ENCODE measurements at places on chromosomes 1 and 21.

- DNase-seq = no peak
These were observed 772.3 kb upstream of the CXADR start for GRCh38 chr21:16740511-16740910.

DNA sequence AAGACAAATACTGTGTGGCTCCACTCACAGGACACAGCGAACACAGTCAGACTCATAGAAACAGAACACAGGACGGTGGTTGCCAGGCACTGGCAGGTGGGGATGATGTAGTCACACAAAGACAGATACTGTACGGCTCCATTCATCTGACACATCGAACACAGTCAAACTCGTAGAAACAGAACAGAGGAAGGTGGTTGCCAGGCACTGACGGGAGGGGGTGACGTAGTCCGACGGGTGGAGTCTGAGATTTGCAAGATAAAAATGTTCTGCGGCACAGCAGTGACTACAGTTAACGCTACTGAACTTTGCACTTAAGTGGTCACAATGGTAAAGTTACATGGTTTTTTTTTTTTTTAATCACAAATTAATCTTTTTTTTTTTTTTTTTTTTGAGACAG lies 18.7 kb downstream of the C21orf58 start:
- DNase-seq = no peak

- no peak for DNase-seq
These were observed 33.2 kb downstream of the RCSD1 start for GRCh38 chr1:167663002-167663772.

- no peak for DNase-seq
These were observed 13.9 kb upstream of the MAP3K21 start for GRCh38 chr1:233313434-233314155.

GRCh38 chr1:230753586-230754251 lies 6.5 kb downstream of the CAPN9 start:
- DNase-seq = peak; percentile 13

DNA sequence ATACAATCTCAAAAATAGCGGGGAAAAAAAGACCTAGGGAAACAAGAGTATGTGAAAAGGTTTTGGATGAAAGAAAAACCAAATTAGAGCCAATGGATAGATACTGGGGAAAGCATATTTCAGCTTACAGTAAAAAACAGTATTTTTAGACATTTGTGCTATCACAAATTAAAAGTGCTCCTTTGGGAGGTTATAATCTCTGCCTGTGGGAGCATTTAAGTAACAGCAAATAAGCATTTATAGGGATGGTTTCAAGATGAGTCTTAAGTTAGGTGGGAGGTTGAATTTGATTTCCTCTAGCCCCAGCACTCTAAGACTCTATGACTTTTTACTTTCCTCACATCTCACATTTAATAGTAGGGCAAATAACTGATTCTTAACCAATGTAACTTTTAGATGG lies 79.6 kb upstream of the SLFNL1 start:
- no peak for DNase-seq

DNA sequence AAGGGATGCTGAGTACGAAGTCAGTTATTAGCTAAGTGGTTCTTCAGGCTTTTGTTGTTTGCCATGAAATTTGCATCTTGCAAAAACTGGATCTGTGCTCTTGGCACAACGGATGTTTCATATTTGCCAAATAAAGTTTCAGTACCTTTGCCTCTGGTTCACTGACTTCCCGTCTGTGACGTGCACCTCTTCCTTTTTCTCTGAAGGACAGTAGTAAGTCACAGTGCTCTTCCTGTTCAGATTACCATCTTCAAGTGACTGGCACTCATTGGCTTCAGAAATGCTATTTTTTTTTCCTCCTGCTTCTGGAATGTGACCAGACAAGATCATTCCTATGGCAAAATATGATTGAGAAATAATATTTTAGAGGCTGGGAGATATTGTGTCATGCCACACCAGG lies 75.9 kb upstream of the GREM2 start:
- no peak for DNase-seq

DNA sequence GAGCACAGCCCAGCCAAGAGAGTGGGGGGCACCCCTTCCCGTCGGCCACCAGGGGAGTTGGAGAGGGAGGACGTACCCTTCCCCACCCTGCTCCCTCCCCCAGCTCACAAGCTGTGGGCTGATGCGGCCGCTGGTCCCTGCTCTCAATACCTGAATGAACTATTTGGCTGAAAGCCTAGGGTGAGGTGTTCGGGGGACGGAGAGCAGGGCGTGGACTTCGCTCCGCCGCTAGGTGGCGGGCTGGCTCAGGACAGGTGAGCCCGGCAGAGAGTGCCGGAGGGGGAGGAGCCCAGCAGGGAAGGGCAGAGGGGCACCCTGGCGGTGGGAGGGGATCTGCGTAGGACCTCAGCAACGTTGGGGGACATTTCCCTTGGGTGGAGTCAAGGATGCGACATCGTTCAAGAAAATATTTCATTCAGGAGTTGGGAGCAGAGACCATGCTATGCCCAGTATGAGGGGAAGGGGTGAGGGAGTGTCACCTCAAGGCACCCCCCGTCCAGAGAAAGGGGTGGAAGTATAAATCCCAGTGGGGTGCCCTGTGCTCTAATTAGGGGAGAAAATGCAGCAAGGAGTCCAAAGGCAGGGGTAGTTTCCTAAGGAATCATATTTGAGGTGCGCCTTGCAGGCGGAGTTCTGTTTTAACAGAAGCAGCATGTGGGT lies 12.0 kb upstream of the RHBG start:
- no peak for DNase-seq

DNA sequence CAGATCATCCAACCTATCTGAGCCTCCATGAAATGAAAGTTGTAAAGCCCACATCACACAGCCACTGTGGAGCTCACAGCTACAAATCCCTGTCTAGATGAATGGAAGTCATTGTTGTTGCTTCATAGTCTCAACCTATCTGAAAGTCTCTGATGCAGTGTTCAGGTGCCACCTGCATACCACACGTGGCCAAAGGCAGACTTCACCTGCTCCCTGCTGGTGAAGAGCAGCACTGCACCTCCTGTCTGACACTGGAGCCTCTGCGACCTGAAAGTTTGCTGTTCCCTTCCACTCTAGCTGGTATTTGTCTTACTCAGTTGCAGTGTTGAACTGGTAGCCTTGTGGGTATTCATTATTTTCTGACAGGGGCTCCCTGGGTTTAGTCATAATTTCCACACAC lies 18.4 kb downstream of the LORICRIN start:
- no peak for DNase-seq

DNA sequence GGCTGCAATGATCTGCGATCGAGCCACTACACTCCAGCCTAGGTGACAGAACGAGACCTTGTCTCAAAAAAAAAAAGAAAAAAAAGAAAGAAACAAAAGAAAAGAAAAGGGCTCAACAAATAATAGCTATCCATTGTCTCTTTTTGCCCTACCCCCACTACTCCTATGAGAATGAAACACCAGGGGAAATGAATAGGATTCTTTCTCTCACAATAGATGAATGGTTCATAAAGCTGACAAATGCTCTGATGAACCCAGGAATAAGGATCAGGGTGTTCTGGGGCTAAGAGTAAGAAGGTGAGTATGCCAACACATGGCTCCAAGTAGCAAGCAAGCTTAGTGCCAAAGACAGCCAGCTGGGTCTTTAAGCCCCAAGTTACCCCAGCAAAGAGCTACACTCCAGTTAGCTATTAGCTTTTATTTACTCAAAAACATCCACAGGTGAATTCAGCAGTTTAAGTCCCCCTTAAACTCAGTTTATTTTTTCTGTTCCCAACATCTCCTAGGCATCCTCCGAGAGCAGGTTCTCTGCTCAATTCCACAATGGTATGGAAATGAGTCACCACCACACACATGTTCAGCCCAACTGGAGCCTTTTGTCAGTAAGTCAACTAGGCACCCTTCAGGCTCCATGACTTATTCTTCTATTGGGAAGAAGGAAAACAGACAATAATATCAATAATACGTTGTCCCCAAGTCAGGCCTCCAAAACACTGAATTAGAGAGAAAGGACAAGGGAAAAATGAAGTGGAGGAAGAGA lies 4.2 kb downstream of the ADORA3 start:
- no peak for DNase-seq

DNA sequence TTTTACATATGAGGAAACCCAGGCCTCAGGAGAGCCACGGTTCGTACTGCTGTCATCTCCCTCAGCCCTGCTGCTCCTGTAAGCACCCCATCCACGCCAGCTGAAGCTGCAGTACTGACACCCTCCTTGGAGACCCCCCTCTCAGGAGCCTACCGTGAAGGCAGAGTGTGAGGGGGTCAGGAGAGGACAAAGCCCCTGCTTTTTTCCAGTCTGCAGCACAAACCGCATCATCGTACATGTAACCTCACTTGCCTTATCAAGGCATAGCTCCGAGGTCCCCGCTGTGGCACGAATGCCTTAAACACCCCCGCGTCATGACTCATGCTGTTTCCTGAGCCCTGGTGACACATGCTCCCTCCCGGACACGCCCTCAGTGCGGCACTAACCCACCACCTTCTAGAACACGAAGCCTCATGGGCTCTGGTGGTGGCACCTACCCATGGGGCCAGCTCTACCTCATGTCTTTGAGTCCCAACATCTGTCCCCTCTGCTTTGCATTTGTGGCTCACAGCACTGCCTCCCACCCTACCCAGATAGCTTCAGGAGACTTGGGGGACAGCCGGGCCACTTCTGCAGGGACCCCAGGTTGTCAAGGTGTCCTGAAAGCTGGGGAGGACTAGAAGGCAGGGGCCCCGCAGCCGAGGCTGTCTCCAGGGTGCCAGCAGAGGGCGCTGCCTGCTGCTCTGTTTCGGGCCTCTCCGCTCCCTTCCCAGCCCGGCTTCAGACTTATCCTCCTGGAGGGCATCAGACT lies 4.9 kb downstream of the SH3BGRL3 start:
- DNase-seq = peak; percentile 58

GRCh38 chr1:87231703-87232367 lies 96.8 kb upstream of the LMO4 start:
- no peak for DNase-seq

DNA sequence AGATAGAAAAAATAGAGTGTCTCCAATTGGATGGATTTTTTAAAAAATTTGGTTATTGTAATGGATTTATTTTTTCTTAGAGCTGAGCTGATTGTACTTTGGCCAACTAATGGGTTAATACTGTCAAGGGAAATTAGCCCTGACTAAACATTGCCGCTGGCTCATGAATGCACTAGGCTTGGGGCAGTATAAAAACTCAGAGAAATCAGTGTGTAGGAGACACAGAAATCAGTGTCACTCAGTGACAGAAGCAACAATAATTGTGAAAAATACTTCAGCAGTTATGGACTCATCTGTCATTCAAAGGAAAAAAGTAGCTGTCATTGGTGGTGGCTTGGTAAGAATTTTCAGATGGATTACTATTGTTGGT lies at the start of gene KMO:
KMO (plus strand) TSS at position 217 of the 370 bp plus-strand sequence; CDS start at position 284, 67 bp downstream.
- DNase-seq = no peak

DNA sequence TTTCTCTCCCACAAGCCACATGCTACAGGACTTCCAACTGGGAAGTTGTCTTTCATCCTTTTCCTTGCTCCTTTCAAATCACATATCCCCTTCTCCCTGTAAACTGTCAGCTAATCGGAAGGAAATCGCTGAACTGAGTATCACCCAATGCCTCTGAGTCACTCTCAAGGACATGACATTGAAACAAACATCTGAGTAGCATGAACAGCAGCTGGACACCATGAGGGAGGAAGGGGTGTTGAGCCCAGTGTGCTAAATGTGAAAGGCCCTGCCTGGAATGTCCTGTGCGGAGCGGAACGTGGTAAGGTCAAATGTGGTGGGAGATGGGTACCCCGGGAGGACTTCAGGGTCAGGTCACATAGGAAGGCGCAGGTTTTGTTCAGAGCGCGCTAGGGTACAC lies at the start of gene OR2AJ1:
OR2AJ1 (plus strand) TSS at position 22 of the 400 bp plus-strand sequence. CDS start 8,880 bp downstream, outside the sequence.
- no peak for DNase-seq

DNA sequence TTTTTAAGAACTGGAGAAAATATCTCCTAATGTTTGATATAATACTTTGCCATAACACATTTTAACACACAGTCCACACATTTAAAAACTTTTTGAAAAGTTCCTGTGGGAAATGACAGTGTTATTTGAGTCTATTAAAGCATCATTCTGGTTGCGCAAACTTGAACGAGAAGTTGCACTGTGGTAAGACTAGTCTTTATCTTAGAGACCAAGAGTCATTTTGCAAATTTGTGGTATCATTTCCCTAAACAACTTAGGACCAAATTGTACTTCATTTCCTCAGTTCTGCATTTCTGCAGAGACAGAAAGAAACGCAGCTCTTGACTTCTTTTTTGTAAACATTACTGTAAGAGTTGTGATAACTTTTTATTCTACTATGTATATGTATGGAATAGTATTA lies at the start of gene RGS18:
RGS18 (plus strand) TSS at position 282 of the 400 bp plus-strand sequence. CDS start 176 bp downstream, outside the sequence.
- no peak for DNase-seq

DNA sequence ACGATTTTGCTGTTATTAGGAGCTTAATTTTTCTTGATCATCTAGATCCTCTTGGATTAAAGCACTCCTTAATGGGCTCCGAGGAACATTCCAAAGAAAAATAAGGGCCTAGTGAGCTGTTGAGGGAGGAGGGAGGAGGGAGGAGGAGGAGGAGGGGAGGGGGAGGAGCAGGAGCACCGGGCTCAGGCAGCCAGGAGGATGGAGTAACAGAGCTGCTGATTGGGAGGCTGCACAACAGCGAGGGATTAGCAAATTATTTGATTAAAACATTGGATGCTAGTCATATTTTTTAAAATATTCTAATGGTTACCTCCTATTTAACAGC lies 302.1 kb upstream of the RRP15 start:
- DNase-seq = no peak

- no peak for DNase-seq
These were observed 68.7 kb downstream of the NID1 start for GRCh38 chr1:235996048-235996785.

- DNase-seq = no peak
These were observed 2.6 kb downstream of the KRTAP10-12 start for GRCh38 chr21:44699502-44700001.

- no peak for DNase-seq
These were observed 3.9 kb downstream of the SPEN start for GRCh38 chr1:15851210-15852035.

GRCh38 chr1:211742889-211743529 lies 67.6 kb upstream of the NEK2 start:
- DNase-seq = no peak

DNA sequence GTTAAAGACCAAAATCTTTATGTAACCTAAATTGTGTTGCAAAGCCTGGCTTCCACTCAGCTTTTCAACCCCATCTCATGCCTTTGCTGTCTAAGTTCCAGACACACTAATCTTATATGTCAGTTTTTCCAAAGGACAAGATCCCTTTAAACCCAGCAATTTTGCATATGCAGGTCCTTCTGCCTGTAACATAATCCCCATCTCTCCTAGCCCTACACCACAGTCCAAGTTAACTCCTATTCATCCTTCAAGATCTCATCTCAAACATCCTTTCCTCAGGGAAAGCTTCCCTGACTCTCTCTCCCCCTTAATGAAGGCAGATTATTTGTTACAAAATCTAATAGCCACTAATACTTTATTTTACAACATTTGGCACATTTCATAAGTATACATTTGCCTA lies 366.3 kb downstream of the PLPP3 start:
- DNase-seq = no peak

GRCh38 chr1:10635085-10635896 lies 160.5 kb downstream of the PEX14 start:
- peak; percentile 8 for DNase-seq

GRCh38 chr1:161791904-161792655 lies 26.0 kb downstream of the ATF6 start:
- no peak for DNase-seq

- no peak for DNase-seq
These were observed 604.7 kb downstream of the PTPRC start for GRCh38 chr1:199243423-199244061.

GRCh38 chr1:157965584-157965983 lies 27.9 kb upstream of the KIRREL1 start:
- no peak for DNase-seq
